ENCODE measurements at places on chromosomes 1 and 21. TPM values are rescaled to one million over a fixed set of nuclear protein-coding genes. Genes with fewer than 3 reads are reported as not detected.

DNA sequence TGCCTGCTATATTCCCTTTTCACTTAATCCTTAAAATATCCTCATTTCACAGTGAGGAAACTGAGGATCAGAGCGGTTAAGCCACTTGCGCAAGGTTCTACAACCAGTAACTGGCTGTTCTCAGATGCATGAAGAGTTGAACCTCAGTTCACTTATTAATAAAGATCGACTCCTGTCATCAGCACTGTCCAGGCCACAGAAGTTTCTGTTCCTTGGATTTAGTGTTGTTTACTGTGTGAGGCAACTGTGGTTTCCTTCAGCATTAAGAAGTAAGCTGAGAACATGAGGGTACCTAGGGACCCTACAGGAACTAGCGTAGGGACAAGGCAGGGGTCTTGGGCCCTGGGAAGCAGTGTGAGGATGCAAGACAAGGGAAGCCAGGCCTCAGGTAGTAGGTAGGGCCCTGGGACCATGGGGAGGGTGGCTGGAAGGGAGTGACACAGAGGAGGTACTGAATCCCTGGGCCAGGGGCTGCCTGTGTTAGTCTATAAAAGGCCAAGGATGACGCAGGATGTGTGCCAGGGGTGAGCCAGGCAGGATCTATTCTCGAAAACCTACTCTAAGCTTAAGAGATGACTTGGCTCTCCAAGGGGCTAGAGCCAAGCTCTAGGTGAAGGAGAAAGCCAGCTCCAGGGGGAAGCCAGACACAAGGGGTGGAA is 181.2 kb upstream of the CSF3R start:
- DNase-seq = no peak

DNA sequence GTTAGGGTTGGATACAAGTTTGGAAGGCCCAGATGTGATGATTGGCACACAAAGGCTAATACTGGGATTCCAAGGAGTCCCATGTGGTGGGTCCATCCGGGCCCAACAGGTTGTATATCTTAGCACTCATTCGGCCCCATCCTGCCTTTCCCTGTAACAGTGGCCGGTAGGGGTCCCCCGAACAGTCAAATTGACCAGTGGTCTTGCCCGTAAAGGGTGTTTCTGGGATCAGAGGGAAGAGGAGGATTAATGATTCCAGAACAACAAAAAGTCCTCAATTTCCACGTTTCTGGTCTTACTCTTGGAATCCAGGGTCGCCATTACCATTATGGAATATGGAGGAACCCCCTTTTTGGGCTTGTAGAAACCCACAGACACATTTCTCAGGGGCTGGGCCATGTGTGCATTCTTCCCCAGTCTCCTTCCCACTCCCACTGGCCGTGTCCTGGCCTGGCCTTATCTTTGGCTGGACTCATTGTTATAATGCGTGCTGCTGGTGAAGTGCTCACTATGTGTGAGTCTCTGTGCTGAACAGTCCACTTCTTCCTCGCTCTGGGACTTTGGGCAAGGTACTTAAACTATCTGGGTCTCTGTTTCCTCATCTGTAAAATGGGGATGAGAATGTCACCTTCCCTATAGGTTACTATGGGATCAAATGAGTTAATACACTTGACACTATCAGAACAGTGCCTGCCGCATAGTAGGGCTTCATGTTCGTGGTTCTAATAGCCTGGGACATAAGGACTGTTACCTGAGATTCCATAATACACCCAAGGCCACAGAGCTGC is 161.8 kb downstream of the DYRK1A start:
- DNase-seq = no peak

DNA sequence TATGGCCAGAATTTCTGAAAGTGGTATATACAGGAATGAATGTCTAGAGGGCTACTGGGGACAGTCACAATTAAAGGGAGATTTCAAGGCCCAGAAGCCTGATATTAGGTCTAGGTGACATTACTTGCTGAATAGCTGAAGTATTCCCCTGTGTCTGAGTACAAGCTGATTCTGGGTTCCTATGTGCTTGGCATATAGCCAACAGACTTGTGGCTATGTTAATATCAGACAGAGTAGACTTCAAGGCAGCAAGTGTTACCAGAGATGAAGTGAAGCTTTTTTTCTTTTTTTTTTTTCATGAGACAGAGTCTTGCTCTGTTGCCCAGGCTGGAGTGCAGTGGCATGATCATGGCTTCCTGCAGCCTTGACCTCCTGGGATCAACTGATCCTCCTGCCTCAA is 8.3 kb downstream of the TTC4 start:
- DNase-seq = no peak

- peak; percentile 25 for DNase-seq
These were observed 25.6 kb upstream of the IER5 start for GRCh38 chr1:181062836-181063428.

DNA sequence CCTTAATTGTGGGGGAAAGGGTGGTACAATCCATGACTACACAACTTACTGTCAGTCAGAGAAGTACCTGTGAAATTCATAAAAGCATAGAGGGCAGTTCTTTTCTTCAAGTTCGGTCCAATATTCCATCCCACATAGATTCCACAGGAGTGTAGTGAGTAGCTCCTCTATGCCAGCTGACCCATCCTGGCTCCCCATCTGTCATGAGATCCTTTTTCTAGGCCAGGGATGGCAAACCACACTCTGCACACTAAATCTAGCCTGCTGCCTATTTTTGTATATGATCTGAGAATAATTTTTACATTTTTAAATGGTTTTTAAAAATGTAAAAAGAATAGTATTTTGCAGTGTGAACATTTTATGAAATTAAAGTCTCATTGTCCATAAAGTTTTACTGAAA is 107.0 kb upstream of the TSPAN2 start:
- DNase-seq = no peak

- no peak for DNase-seq
These were observed 15.4 kb downstream of the TRIM67 start for GRCh38 chr1:231177226-231177625.

GRCh38 chr1:234856845-234857245 is 246.9 kb upstream of the IRF2BP2 start:
- peak; percentile 49 for DNase-seq

DNA sequence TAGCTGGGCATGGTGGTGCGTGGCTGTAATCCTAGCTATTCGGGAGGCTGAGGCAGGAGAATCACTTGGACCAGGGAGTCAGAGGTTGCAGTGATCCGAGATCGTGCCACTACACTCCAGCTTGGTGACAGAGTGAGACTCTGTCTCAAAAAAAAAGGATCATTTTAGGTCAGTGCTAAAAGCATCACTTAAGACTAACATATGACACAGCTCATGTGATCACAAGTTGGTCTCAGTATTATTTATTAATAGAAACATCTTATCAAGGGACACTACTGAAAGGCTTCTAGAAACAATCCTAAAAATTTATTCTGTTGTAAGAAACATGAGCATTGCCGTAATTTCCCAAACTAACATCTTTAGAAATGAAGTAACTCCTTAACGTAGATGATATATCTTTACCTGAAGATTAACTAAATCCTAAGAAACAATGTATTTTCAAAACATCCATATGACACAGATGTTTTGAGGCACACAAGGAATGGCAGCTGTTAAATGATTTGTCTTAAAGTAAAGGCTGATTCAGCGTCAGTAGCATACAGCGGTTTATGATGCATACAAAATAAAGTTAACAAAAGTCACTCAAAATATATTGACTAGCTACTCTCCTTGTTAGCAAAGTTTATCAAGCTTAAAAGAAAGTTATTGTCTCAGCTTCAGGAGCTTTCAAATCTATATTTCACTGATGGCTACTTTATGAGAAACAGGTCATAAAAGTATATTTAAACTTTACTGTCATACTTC is 2.6 kb downstream of the NIBAN1 start:
- no peak for DNase-seq

GRCh38 chr1:76162254-76162653 is 87.7 kb downstream of the ST6GALNAC3 start:
- no peak for DNase-seq

DNA sequence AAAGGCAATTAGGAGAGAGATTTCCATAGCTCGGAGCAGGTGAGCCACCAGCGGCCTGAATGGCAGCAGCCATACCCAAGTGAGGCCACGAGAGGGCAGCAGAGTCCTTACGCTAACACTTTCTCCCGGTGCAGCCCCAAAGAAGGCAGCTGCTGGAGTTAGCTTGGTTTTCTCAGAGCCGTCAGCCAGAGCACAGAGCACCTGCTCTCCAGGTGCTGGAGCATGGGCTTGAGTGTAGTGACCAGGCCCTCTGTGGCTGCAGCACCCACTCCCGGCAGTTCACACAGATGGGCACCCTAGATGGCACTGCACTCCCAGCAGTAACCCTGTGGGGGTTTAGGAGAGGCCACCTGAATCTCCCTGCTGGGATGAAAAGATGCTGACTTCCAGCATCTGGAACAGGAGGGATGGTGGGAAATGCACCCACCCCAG is 45.8 kb downstream of the TMCC2 start:
- peak; percentile 79 for DNase-seq

- no peak for DNase-seq
These were observed 150.5 kb downstream of the PLPPR5 start for GRCh38 chr1:98854137-98854536.

DNA sequence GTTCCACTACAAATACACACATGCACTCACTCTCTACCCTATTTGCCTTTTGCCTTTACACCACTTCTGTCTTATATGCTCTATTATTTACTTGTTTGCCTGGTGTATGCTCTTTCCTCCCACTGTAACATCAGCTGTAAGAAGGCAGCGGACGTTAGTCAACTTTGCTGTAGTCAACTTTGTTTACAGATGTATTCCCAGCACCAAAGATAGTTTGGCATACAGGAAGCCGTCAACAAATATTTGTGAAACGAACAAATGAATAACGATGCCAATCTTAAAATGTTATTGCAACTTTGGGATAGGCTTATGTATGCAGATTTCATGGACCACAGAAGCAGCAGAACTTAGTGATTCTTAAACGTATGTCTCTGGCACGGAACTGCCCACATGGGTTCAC is 138.3 kb upstream of the GALNT2 start:
- no peak for DNase-seq

GRCh38 chr1:23169727-23170335 is 1.2 kb upstream of the LUZP1 start:
- DNase-seq = peak; percentile 85

DNA sequence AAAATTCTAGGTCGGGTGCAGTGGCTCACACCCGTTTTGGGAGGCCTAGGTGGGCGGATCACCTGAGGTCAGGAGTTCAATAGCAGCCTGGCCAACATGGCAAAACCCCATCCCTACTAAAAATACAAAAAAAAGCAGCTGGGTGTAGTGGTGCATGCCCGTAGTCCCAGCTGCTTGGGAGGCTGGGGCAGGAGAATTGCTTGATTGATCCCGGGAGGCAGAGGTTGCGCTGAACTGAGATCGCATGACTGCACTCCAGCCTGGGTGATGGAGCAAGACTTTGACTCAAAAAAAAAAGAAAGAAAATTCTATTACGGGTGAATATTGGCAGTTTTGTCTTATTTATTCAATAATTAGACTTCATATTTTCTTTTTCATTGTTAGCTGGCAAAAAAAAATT is 62.1 kb downstream of the SNX7 start:
- DNase-seq = no peak

- DNase-seq = no peak
These were observed 657 bp upstream of the HNRNPU start for GRCh38 chr1:244865028-244865371.

- no peak for DNase-seq
These were observed 62.4 kb upstream of the TIAM1 start for GRCh38 chr21:31406510-31406909.

DNA sequence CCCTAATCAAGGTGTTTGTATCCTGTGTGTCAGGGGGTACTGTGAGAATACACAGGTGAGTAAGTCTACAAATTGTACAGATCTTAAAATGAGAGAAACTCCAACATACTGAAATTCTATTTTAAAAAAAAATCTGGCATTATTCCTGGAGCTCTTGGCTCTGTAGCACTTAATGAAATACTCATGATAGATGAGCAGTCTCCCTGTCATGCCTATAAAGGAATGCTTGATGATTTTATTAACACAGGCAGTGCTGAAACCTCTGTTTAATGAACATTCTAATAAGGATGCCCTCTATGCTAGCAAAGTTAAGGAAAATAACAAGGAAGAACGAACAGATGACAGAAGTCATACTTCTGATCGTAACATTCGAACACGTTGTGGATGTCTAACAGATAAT is 233.9 kb upstream of the NEGR1 start:
- peak; percentile 39 for DNase-seq

DNA sequence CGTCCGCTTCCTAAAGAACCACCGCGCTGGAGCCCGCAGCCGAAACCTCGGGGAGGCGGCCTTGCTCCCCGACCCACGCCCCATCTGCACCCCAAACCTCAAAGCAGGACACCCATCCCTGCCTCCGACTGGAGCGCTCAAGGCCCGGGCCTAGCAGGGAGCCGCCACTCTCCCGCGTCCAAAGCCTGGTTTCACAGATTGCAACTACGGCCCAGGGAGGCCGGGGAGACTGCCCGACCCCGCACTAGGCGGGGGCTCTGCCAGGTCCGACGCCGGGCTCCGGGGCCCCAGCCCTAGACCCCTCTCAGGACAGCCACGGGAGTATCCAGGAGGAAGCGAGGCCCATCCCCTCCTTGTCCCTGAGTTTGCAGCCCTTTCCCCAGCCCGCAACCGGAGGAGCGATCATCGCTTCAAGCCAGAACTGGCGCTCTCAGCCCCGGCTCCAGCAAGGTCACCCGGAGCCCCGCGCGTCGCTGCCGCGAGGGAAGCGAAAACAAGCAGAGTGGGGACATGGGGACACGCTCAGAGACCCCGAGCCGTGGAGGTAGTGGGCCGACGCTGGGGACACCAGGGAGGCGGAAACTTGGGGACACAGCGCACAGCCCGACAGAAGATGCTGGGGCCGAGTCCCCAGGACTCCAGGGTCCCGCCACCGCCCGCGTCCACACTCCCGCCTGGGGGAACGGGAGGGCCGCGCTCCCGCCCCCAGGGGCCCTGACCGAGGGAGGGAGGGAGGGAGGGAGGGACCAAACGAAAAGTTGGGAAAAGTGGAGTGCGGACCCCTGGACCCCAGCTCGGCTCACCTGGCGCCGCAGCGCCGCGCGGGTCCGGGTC is 433 bp downstream of the TMEM200B start:
- peak; percentile 36 for DNase-seq

- no peak for DNase-seq
These were observed 19.9 kb downstream of the NPL start for GRCh38 chr1:182809414-182809957.

- DNase-seq = peak; percentile 41
These were observed 5.3 kb upstream of the P3R3URF start for GRCh38 chr1:46181343-46182260.

CRABP2 gene
- 62.7 TPM for total RNA-seq

OR2W3 gene
- total RNA-seq = not detected

MTF2 gene
- 8.6 TPM for total RNA-seq

C1orf21 gene
- total RNA-seq = 47.3 TPM

IFI44 gene
- 14.2 TPM for total RNA-seq

CYP2J2 gene
- total RNA-seq = 0.09 TPM

KCND3 gene
- 0.09 TPM for total RNA-seq

THRAP3 gene
- 130 TPM for total RNA-seq

ARHGEF19 gene
- total RNA-seq = 2.8 TPM

MYBPH gene
- total RNA-seq = 0.08 TPM

OR10J1 gene
- not detected for total RNA-seq

OXCT2 gene
- 0.99 TPM for total RNA-seq

HUNK gene
- 0.45 TPM for total RNA-seq

ZMYM1 gene
- 7.2 TPM for total RNA-seq

All from fibroblast of the aortic adventitia (primary cell).